ENCODE measurements at places on chromosomes 11 and 22.

DNA sequence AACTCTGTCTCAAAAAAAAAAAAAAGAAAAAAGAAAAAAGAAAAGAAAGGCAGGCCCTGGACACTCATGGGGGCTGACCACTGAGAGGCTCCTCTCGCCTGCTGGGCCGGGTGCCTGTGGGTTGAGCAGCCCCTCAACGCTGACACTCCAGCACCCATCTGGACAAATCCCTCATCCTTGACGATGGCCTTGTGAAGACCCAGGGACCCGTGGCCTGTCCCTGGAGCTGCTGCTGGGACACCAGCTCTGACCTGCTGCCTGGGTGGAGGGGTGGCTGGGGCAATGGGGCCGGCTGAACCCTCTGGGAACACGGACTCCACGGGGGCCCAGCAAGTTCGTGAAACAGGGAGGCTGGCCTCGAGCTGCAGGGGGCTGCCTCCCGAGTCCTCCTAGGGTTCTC is 10.5 kb upstream of the BID start:
- no peak for DNase-seq

DNA sequence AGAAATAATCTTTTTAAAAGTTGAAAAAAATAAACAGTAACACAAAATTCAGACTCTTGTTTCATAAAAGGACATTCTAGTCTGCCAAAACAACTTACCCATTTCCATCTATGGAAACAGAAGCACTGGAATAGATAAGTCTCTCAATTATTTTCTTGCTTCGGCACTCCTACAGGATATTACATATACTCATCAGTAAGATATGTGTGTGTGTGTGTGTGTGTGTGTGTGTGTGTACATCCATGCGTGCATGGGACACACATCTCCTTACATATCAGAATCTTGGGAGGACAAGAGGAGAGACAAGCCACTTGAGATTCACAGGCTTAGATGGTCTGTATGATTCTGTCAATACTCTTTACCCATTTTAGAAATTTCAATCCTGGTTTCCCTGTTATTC is 144.6 kb downstream of the ATG16L2 start:
- DNase-seq: no peak

GRCh38 chr11:9663699-9664275 is at the start of gene SWAP70:
Gene SWAP70 (plus strand): TSS chr11:9664077. CDS start chr11:9664180, 103 bp downstream.
- DNase-seq: peak; percentile 66

- DNase-seq: no peak
Measured at GRCh38 chr22:24471570-24471969, 23.6 kb upstream of the UPB1 start.

GRCh38 chr11:63869683-63870082 is 30.8 kb downstream of the MARK2 start:
- DNase-seq: peak; percentile 84
